ENCODE measurements at places on chromosomes 7 and 10.

DNA sequence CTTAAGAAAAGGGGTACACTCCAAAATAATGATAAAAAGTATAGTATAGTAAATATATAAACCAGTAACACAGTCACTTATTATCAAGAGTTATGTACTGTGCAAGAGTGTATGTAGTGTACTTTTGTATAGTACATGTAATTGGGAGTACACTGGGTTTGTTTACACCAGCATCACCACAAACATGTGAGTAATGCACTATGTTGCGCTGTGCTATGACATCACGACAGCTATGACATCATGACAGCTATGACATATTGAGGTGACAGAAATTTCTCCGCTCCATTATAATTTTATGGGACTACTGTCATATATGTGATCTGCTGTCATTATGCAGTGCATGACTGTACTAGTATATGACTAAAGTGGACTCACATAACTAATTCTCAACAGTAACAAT is 84.6 kb downstream of the KMT2C start:
- DNase-seq, result no peak

GRCh38 chr7:3011211-3011852 is 32.3 kb downstream of the CARD11 start:
- DNase-seq, result no peak

DNA sequence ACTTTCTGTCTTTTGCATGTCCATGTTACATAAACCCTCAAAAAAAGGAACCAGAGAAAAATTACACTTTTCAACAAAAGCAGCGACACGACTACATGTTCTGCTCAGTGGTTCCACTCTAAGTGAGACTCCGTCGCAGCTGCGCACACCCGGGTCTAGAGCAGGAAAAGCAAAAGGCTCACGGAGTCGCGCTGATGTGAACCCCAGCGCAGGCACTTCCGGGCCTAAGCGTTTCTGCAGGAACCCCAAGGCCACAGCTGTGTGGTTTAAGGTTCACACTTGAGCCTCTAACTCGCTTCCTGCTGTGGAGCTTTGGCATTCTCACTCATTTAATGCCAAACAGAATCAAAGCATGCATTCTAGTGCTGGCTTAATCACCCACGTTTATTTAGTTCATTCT is 240.3 kb downstream of the DNAJB6 start:
- DNase-seq, result no peak

DNA sequence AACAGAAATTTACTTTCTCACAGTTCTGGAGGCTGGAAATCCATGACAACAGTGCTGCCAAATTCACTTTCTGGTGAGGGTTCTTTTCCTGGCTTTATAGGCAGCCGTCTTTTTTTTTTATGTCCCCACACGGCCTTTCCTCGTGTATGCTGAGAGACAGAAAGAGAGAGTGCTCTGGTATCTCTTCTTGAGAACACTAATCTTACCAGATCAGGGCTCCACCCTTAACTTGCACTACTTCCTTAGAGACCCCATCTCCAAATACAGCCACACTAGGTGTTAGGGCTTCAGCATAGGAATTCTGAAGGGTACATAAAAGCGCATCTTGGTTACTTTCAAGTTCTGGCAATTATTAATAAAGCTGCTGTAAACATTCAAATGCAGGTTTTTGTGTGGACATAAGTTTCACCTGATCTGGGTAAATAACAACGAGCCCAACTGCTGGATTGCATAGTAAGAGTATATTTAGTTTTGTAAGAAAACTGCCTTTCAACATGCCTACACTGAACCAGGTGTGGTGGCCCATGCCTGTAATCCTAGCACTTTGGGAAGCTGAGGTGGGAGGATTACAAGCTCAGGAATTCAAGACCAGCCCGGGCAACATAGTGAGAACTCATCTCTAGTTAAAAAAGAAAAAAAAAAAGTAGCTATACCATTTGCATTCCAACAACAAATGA is 8.2 kb upstream of the C1GALT1 start:
- DNase-seq, result no peak

- DNase-seq, result no peak
Measured at GRCh38 chr7:112484671-112485167, 3.9 kb downstream of the LSMEM1 start.

- DNase-seq, result no peak
Measured at GRCh38 chr10:24114556-24114955, 94.4 kb upstream of the KIAA1217 start.

DNA sequence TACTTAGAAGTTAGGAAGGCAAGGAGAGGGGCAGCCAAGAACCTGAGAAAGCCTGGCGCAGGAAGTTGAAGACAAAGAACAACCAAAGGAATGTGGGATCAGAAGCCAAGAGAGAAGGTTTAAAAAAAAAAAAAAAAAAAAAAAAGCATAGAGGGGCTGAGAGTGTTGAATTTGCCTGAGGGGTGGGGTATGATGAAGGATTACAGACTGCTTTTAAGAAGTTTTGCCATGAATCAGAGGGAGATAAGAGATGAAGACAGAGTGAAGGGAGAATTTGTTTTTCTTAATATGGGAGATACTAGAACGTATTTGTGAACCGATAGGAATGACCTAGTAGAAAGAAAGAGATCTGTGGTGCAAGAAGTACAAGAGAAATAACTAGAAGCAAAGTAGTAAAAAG is 6.7 kb downstream of the SLC26A4 start:
- DNase-seq, result no peak

DNA sequence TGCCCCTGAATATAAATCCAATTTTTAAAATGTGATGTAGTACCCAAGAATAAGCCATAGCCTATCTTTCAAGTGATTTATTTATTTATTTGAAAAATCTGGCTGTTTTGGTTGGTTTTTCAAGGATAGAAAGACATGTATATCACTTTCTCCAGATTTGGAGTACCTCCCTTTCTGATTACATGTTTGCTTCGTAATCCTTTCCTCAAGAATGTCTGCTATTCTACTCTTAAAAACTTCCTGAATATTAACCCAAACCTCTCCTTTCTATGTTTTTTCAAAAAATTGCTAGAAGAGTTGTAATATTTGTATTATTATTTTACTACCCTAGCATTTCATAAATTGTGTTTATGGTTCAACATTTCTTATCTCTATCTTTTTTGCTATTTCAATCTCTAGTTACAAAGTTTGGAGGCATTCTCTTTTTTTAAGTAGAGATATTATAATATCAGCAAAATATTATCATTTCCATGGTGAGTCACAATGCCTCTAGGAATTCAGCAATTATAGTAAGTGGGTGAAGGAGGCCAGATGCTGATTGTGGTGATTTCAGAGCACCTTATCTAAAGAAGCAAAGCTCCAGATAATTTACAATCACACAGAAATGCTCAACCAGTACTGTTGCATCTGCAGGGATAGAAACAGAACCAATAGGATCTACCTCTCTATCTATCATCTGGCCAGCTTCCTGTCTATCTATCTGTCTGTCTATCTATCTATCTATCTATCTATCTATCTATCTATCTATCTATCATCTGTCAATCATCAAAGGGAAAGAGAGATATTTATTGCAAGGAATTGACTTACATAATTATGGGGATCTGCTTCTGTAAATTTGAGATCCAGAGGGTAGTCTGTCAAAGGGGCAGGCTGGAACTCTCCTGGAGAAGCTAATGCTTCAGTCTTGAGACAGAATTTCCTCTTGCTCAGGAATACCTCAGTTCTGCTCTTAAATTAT is 412.5 kb upstream of the SEMA3C start:
- DNase-seq, result no peak

DNA sequence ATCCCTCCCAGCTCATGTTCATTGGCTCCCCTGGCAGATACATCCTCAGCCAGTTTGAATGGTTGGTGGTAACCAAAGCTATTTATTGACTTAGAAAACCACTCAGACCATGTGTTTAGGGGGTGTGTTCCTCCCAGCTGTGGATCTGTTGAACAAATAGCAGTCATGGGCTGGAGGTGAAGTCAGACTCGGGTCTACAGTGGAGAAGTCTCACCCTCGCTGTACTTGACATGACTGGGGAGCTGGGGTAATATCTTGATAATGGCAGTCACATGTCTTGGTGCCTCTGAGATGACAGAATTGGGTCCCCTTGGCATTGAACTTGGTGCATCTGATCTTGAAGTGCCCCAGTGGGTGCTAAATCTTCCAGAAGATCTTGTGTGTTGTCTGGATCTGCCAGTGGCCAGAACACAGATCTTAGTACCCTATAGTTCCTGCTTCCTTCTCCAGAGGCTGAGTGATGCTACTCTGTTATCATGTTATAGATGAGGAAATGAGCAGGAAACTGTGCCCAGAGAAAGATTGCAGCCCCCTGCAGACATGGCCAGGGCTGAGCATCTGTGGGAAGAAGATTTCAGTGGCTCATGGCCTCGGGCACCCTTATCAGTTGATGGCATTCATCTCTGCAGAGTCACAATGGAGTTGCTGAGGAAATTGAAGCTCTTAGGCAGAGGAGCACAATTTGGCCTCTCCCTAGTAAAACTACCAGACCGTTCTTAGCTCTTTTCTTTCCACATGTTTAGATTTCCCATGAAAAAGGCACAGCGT is 50.4 kb downstream of the ADRA2A start:
- no peak for DNase-seq
